IMR-90 (cell line): ENCODE measurements at places on chromosomes 1 and 21. TPM values are rescaled to one million over a fixed set of nuclear protein-coding genes. Genes with fewer than 3 reads are reported as not detected.

DNA sequence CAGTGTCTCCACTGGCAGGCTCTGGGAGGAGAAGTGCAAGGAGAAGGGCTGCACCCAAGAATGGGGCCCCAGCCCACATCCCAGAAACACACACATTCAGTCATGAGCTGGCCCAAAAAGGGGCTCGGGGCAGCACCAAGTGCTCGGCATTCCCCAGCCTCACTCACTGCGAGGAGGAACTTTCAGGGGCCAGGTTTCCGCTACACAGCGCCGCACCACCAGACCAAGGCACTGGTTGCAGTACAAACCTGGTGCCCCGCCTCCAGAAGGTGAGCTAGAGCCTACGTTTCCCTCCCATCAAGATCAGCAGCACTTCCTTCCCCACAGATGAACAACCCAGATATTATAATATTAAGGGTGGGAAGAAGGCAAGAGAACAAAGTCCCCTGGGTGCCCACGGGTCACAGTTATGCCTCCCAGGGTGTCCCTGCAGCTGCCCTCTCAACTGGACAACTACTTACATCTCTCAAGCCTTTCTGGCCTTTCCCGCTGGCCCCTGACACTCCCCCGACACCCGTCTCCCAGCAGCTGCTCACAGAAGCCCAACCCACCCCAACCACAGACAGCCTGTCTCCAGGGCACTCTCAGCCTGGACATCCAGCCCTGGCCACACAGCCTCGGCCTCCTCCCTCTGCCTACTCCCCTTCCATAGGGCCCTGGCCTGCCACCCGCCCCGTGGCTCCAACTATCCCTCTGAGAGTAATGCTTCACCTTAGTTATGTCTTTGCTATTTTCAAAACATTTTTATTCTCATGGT is 3.8 kb downstream of the PBXIP1 start:
- no peak overlapping the region for H3K4me3 ChIP-seq
- no peak overlapping the region for H3K27ac ChIP-seq
- H3K36me3 ChIP-seq: peaks cover 24% of the 10 kb centered on the region
- peaks cover 11% of the 10 kb centered on the region for H3K4me1 ChIP-seq

GRCh38 chr1:12503709-12504108 is 114.3 kb downstream of the DHRS3 start:
- no peaks in the 10 kb centered on the region for H3K27me3 ChIP-seq
- no peak overlapping the region for H3K4me3 ChIP-seq
- peaks cover 14% of the 10 kb centered on the region; the same call in 1 of the 2 replicates for H3K36me3 ChIP-seq

DNA sequence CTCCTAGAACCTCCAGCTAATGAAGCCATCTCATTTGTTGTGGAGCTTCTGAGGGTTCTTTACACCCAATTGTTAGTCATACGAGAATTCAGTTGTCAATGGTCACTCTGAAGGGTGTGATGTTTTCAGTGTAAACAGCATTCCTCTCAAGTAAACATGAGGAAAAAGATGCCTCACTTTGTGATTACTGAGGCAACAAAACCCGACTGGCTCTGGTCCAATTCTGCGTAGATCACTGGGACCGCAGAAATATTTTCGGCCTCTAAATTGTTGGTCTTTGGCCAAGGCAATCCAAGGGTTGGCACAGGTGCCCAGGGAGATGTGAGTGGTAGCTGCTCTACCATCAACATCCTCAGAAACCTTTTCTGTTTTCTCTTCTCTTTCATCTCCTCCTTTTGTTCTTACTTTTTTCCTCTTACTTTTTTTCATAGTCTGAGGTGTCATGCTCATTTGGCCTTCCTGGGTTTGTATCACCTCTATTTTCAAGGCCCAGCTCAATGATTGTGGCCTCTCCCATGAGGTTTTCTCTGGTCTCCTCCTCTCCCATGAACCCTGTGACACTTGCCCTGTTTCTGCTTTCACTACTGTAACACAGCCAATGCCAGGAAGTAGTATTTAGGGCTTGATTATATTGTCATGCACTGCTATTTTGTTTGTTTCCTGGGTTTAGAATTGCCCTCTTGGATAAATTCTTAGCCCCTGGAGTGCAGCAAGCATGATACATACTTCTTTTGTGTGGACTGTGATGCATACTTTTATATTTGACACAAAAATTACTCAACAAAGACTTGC is 221.9 kb downstream of the TNR start:
- H3K4me3 ChIP-seq: no peak overlapping the region
- no peak overlapping the region for H3K27ac ChIP-seq
- DNase-seq: no peak
- H3K27me3 ChIP-seq: no peaks in the 10 kb centered on the region
- no peaks in the 10 kb centered on the region for H3K36me3 ChIP-seq

- H3K27ac ChIP-seq: no peak overlapping the region
- no peak overlapping the region for H3K4me3 ChIP-seq
- peaks cover 21% of the 10 kb centered on the region for H3K36me3 ChIP-seq
- no peaks in the 10 kb centered on the region for H3K27me3 ChIP-seq
- peaks cover 13% of the 10 kb centered on the region for H3K4me1 ChIP-seq
Observed at GRCh38 chr1:16120940-16121410, 34.9 kb downstream of the EPHA2 start.

GRCh38 chr1:62358665-62359373 is 39.6 kb upstream of the KANK4 start:
- no peaks in the 10 kb centered on the region for H3K27me3 ChIP-seq
- H3K27ac ChIP-seq: no peak overlapping the region
- H3K4me3 ChIP-seq: no peak overlapping the region
- no peaks in the 10 kb centered on the region for H3K36me3 ChIP-seq
- no peaks in the 10 kb centered on the region for H3K4me1 ChIP-seq
- no peak for DNase-seq

DNA sequence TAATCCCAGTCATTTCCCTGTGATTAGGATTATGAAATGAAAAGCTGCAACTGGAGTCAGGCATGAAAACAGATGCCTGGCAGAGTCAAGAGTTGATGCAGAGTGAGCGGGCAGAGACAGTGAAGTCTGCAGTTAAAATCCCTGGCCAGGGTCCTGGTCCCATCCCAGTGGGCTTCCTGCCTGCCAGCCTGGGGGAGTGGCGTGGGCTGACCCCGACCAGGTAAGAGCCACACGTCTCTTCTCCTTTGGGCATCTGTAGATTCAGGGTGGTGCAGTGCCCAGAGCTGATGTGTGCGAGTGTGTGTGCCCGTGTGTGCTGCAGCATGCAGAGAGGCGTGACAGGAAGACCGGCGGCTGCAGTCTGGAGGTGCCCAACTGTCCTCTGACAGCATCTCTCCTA is 6.2 kb upstream of the KIAA1614 start:
- no peak overlapping the region for H3K27ac ChIP-seq
- no peak for DNase-seq
- no peak overlapping the region for H3K4me3 ChIP-seq
- H3K27me3 ChIP-seq: no peaks in the 10 kb centered on the region
- H3K36me3 ChIP-seq: no peaks in the 10 kb centered on the region

GRCh38 chr1:218346391-218347204 is 1.5 kb downstream of the TGFB2 start:
- peak overlapping the region; percentile 81 for H3K4me3 ChIP-seq
- no peaks in the 10 kb centered on the region for H3K36me3 ChIP-seq
- DNase-seq: peak; percentile 37
- peaks cover 4% of the 10 kb centered on the region for H3K4me1 ChIP-seq

- H3K4me1 ChIP-seq: peaks cover 14% of the 10 kb centered on the region
- DNase-seq: no peak
- H3K4me3 ChIP-seq: no peak overlapping the region
- peaks cover 35% of the 10 kb centered on the region for H3K36me3 ChIP-seq
- no peaks in the 10 kb centered on the region for H3K27me3 ChIP-seq
Observed at GRCh38 chr1:32693455-32694174, 9.0 kb downstream of the SYNC start.

DNA sequence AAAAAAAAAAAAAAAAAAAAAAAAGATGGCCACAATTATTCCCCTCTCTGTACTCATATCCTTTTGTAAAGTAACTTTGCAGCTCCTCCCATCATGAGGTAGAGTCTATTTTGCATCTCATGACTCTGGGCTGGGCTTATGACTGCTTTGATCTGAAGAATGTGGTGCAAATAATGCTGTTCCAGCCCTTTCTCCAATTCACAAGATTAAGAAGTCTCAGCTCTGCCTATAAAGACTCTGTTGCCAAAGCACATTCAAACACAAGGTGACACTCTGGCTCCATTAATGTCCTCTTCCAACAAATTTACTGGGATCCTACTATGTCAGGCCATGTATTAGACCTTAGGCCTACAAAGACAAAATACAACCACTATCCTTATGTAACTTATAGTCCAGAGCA is 64.8 kb upstream of the PTCH2 start:
- no peak overlapping the region for H3K4me3 ChIP-seq
- DNase-seq: no peak
- no peaks in the 10 kb centered on the region for H3K27me3 ChIP-seq
- no peaks in the 10 kb centered on the region for H3K36me3 ChIP-seq
- no peak overlapping the region for H3K27ac ChIP-seq

GRCh38 chr1:243433737-243434370 is 178.0 kb downstream of the SDCCAG8 start:
- H3K36me3 ChIP-seq: peaks cover 2% of the 10 kb centered on the region; the same call in 1 of the 2 replicates
- DNase-seq: peak; percentile 57
- no peak overlapping the region for H3K4me3 ChIP-seq
- no peak overlapping the region for H3K27ac ChIP-seq
- H3K27me3 ChIP-seq: no peaks in the 10 kb centered on the region
- H3K4me1 ChIP-seq: 0 out of 2 replicates have a peak, but pooled peaks cover 3% of the 10 kb centered on the region

DNA sequence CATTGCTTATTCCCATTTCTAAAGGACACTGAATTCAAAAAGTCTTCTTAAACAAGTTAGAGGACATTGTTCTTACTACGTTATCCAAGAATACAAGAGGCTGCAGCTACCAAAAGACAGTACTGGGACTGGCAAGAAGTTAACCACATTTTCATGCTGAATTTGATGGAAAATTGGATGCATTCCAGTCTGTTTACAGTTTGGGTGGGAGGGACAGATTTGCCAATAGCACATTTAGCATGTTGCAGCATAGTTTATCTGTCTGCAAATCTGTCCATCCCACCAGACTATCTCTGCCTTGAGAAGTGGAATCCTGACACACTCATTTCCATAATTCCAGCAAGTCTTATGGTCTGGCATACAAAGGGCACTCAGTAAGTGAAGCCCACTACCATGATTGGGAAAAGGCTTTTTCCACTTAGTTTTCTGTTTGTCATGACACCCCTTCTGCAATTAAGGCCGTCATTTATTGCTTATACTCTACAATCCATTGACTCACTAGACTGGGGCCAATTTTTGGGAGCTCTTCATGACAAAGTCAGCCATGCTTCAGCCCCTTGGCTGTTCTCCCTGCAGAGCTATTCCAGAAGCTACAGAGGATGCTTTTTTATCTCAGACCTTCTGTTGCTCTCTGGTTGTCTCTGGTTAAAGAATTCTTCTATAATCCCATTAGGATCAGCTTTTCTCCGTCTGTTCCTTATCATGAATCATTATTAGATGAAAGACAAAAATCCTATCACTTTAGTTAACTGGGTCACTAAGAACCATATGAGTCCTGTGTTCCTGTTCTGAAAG is 355.8 kb upstream of the PTBP2 start:
- H3K27ac ChIP-seq: no peak overlapping the region
- H3K36me3 ChIP-seq: no peaks in the 10 kb centered on the region
- DNase-seq: no peak
- H3K27me3 ChIP-seq: no peaks in the 10 kb centered on the region
- H3K4me3 ChIP-seq: no peak overlapping the region

DNA sequence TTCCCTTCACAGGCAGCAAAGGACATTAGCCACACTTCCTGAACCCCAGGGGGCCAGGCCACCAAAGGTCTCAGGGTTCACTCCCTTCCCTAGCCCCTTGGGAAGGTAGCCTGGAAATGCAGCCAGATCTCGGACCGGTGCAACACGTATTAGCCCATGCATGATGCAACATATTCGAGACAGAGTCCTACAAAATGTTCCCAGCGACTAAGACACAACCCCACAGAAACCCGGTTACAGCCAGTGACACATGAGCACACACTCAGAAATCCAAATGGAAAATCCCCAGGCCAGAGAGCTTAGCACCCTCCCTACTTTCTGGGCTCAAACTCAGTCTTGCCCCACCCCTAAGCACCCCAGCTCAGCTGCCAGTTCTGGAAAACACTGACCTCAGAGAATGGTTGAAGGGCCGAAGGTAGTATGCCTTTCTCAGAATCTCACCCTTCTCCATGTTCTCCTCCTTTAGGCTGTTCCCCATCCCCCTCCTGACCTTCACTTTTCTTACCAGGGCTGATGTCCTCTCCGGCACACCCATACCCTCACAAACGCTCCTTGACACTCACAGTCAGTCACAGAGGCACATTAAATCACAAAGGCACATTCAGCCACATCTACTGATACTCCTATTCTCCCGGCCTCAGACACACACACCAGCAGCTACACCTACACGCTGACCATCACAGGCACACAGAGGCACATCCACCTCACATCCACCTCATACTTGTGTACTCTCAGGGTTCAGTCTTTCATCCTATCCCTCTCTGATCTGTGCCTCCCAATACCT is at the start of gene TSPAN1:
TSPAN1 (plus strand) TSS at position 640 of the 784 bp plus-strand sequence. CDS start 6,021 bp downstream, outside the sequence.
- peak; percentile 45 for DNase-seq
- peaks cover 5% of the 10 kb centered on the region for H3K4me1 ChIP-seq
- no peak within 1 kb of the TSS for H3K27ac ChIP-seq
- no peak within 1 kb of the TSS for H3K4me3 ChIP-seq

DNA sequence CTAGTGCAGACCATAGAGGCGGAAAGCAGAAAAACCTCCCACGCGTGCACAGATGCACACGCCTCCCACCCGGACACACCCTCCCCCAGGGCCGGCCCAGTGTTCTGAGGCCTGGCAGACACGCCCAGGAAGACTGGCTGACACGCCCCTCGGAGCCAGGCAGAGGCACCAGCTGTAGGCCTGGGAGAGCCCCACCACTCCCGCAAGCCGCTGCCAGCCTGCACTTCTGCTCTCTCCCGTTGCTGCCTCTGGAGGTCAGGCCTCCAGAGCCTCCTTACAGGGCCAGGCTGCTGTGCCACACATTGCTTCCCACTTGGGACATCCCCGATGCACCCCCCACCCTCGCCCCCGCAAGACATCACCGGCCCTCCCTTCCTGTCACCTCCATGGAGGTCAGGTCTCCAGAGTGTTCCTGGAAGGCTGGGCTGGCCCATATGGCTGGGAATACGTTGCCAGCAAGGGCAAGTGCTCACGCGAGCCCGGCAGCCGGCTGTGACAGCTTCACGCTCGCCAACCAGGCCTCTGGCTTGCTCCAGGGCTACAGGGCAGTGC is 40.4 kb downstream of the CASZ1 start:
- peaks cover 46% of the 10 kb centered on the region for H3K27me3 ChIP-seq
- DNase-seq: no peak
- no peak overlapping the region for H3K4me3 ChIP-seq
- H3K27ac ChIP-seq: no peak overlapping the region
- H3K36me3 ChIP-seq: no peaks in the 10 kb centered on the region

DNA sequence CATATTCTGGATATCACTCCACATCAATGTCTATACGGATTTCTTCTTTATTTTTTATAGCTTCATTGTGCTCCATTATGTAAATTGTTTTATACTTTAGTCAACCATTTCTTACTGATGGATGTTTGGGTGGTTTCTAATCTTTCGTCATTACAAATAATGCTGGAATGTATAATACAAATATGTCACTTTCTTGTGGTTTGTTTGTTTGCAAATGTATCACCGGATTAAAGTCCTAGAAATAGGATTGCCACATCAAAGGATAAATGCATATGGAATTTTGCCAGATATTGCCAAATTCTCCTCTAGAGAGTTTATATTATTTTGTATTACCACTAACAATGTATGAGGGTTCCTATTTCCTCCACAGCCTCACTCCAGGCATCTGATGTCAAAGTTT is 48.7 kb upstream of the PRDM2 start:
- H3K27me3 ChIP-seq: no peaks in the 10 kb centered on the region
- DNase-seq: no peak
- no peak overlapping the region for H3K27ac ChIP-seq
- H3K4me3 ChIP-seq: no peak overlapping the region
- no peaks in the 10 kb centered on the region for H3K36me3 ChIP-seq
- no peaks in the 10 kb centered on the region for H3K4me1 ChIP-seq

Gene CCDC30
- under 0.01 and 0.18 TPM in 2 replicates for total RNA-seq

Gene RPL5
- 1,679 and 1,907 TPM in 2 replicates for total RNA-seq

Gene PGLYRP4
- total RNA-seq: not detected in 2 replicates

Gene DMRTA2
- not detected in 2 replicates for total RNA-seq

Gene ASTN1
- under 0.01 TPM in 1 of 2 replicates, not detected in the other for total RNA-seq

Gene NGF
- 8.3 and 12.5 TPM in 2 replicates for total RNA-seq
